ENCODE measurements at places on chromosomes 12 and 14.

DNA sequence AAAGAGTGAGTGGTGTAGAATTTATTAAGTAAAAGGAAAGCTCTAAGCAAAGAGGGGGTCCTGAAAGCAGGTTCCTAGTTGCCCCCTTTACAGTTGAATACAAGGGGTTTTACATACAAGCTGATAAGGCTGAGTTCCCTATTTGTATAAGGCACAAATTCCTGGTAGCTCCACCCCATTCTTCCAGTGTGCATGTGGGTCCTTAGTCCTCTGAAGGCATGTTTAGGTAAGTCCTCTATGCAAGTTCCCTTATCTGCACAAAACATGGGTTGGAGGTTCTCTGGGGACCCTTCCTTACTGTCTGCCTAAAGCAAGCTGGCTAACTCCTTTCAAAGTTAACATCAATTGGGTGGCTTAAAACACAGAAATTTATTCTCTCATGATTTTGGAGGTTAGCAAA, 2.9 kb upstream of the FAR2 start:
- DNase-seq = no peak

- no peak for DNase-seq
These were observed 728.5 kb downstream of the FSCB start for GRCh38 chr14:43778570-43778936.

DNA sequence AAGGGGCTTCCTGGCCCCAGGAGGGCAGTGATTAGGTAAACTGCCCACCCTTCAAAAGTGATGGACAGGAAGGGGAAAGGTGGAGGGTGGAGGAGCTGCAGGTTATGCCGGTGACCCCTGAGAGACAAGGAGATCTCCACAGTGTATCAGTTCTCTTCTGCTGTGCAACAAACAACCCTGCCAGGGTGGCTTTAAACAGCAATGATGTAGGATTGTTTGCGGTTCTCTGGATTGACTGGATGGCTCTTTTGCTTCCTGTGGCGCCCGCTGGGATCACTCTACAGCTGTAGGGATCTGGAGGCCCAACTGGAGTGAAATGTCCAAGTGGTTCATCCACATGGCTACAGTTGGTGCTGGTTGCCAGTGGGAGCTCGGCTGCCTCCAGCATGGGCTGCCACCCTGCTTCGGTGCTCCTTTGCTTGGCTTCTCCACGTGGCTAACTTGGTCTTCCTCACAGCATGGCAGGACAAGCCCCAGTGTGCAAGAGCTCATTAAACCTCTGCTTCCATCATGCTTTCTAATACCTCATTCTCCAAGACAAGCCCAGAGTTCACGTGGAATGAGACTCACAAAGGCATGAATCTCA, 8.6 kb upstream of the ANKRD9 start:
- no peak for DNase-seq

GRCh38 chr14:75578102-75578785, at the start of gene FLVCR2:
Gene FLVCR2, plus strand, starts transcription at chr14:75578620. Its CDS starts 353 bp downstream, at chr14:75578973.
- DNase-seq = peak; percentile 61

GRCh38 chr12:121534495-121535148, 46.2 kb downstream of the KDM2B start:
- peak; percentile 72 for DNase-seq

Data from activated CD8-positive, alpha-beta memory T cell treated with anti-CD3 and anti-CD28 coated beads, Interleukin-2, amount 50 U/mL, for 4 hours (primary cell).